Diencephalon (tissue), 1 donor: ENCODE measurements at places on chromosomes 6 and 20. TPM values are rescaled to one million over a fixed set of nuclear protein-coding genes. Genes with fewer than 3 reads are reported as not detected.

The ARHGAP40 gene
- total RNA-seq: not detected

The PKIB gene
- 32.5 TPM for total RNA-seq

The FGD2 gene
- total RNA-seq: 3.2 TPM

The DCDC2 gene
- 6.7 TPM for total RNA-seq

The ADGRB3 gene
- 183 TPM for total RNA-seq

The KCNG1 gene
- 22.8 TPM for total RNA-seq

The MYLIP gene
- total RNA-seq: 25.8 TPM

The SPDEF gene
- not detected for total RNA-seq

The NNAT gene
- 576 TPM for total RNA-seq

The DACT2 gene
- total RNA-seq: 4.6 TPM

The TSHZ2 gene
- 22.1 TPM for total RNA-seq

The AARS2 gene
- total RNA-seq: 11.8 TPM

The DEFB114 gene
- not detected for total RNA-seq

The KHDC1L gene
- 0.69 TPM for total RNA-seq

The GPR63 gene
- total RNA-seq: 14.3 TPM

The SMOC2 gene
- total RNA-seq: 9.2 TPM
